ENCODE measurements at places on chromosomes 16 and 17.

- DNase-seq = no peak
These were observed 20.1 kb downstream of the NKD1 start for GRCh38 chr16:50568187-50568815.

DNA sequence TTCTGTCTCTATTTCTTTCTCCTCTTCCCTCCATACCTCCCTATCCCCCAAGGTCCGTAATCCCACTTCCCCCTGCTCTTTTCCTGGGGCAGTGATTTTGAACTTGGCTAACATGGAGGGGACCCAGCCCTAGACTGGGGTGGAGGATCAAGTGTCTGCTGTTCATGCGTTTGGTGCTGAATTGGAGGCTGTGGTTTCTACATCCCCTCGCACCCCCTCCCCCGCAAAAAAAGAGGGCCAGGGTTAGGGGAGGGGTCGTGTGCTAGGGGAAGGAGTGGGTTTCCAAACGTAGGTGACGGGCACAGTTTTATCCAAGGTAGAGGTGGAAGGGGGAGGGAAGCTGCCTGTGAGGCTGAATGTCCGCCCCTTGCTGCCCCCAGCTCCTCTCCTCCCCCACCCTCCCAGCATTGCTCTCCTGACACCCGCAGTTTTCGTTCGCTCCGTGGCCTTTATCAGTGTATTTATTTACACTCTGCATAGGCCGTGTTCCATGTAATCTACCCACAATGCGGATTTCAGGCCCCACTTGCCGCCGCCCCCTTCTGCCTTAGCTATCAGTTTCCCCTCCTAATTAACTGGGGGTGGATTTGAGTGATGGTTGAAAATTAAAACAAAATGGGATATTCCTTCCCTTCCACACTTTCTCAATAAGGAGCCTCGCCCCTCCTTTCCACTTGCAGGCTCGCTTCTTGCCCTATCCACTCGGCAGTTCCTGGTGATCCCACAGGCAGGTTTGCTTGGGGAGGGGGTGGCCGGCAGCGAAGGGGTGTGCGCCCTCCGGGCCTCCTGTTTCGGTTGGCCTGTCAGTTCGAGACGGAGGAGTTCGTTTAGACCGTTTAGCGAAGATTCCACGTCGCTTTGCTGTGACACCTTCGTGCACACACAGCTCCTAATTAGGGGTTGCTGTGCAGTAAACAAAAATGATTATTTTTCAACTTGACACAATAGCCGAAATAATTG lies 2.0 kb downstream of the GNAO1 start:
- DNase-seq = no peak

DNA sequence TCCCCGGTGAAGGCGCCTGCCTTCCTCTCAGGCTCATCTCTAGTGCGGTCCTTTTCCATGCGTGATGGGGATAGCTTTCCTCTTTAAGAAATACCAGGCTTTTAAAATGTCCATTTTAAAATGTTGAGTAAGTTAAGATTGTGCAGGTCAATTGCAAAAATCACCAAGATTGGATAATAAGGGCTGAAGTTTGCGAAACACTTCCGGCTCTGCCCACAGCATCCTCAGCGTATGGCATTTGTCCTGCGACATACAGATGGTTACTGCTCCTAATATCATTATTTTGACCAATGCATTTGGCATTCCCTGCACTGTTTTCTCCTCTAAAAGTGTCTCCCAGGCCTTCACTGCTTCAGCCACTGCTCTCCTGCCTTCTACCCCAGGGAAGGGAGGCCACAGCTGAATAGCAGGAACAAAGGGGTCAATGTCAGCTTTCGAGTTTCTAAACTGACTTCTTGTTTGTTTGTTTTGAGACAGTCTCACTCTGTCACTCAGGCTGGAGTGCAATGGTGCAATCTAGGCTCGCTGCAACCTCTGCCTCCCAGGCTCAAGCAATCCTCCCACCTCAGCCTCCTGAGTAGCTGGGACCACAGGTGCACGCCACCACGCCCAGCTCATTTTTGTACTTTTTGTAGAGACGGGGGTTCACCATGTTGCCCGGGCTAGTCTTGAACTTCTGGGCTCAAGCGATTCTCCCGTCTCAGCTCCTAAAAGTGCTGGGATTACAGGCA lies 91.9 kb downstream of the CRISPLD2 start:
- DNase-seq = no peak

DNA sequence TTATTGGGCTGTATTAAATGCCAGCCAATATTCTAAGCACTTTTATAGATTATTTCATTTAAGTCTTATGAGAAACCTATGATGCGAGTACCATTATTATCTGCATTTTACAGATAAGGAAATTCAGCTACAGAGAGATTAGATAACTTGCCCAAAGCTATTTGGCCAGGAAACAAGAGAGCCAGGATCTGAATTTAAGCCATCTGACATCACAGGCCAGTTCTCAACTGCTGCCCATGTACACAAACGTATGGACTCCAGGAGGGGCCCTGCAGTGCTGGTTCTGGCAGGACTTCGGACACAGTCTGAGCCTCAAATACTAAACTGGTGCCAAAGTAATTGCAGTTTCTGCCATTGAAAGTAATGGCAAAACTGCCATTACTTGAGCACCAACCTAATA lies 40.2 kb downstream of the CPPED1 start:
- no peak for DNase-seq

DNA sequence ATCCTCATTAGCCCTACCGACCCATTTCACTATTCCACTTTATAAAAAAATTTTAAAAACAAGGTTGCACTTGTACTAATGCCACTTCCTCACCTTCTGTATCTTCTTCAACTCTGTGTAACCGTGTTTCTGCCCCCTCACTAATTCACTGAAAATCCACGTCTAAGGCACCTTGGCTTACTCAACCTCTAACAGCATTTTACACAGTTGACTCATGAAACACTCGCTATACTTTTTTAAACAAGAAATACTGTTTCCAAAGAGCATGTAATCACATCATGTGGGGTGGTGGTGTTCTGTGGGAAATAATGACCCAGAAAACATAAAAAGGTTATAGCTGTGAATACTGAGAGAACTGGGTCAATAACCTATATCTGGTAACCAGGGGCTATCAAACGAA lies 79.9 kb downstream of the NCOR1 start:
- no peak for DNase-seq

DNA sequence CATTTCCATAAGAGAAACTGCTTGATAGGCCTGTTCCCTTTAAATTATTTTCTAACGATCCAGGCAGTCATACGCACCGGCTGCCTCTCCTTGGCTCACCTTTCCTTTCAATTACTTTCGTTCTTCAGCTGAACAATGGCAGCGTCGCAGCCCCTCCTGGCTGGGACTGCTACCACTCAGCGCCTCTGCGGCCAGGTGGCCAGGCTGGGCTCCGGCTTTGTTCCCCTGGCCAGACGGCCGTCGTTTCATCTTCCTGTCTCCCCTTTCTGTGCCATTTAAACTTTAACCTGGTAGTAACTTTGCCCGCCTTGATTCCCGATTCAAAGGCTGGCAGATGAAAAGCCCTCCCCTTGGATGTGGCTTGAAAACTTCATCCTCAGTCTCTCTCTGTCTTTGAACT lies 79.0 kb downstream of the C16orf78 start:
- no peak for DNase-seq

GRCh38 chr16:27482397-27483087 lies 67.2 kb downstream of the GTF3C1 start:
- DNase-seq = no peak

DNA sequence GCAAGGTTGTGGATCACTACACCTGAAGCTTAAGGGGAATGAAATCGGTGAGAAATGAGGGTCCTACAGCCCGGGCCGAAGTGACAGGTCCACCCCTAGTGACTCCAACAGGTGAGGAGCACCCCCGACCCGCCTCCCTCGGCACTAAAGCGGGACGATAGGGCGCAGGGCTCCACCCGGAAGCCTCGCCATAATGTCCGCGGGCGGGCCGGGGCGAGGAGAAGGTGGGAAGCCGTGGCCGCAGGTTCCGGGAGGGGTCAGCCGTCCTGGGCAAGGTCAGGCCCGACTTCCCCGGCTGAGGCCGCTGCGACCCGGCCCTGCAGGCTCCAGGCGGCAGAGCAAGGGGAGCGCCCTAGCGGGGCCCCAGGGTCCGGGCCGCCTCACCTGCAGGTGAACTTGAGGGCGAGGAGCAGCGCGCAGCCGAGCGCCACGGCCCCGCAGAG lies 543 bp downstream of the TXNDC11 start:
- no peak for DNase-seq

DNA sequence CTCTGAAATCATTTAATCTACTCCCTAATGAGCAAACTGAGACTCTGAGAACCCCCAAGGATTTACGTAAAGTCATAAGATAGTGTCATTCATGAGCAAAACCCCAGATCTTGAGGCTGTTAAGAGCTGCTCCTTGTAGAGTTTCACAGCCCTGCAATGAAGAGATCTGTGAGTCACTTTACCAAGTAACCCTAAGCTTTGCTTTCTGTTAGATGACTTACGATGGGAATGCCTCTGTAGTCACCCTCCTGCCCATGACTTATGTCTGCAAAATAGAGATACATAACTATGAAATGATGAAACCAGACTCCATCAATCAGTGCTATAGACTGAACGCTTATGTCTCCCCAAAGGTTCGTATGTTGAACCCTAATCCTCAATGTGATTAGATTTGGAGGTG lies 117.7 kb downstream of the HS3ST3A1 start:
- no peak for DNase-seq

DNA sequence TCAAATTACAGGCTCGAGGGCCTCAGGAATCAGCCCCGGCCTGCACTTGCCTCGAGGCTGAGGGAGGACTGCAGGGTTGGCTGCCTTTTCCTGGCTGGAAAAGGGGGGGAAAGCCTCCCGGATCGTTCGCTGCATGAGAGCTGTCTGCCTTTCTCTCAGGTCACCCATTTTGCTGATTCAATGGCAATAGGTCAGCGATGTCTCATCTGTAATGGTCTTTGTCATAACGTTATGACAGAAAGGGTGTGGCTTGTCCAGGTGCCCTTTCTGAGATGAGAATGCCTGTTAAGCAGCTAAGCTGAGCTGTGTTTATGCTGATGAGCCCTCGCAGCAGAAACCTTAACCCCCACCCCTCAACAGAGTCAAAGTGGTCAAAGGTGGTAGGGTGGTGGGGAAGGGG lies 81.8 kb downstream of the AKAP1 start:
- no peak for DNase-seq

DNA sequence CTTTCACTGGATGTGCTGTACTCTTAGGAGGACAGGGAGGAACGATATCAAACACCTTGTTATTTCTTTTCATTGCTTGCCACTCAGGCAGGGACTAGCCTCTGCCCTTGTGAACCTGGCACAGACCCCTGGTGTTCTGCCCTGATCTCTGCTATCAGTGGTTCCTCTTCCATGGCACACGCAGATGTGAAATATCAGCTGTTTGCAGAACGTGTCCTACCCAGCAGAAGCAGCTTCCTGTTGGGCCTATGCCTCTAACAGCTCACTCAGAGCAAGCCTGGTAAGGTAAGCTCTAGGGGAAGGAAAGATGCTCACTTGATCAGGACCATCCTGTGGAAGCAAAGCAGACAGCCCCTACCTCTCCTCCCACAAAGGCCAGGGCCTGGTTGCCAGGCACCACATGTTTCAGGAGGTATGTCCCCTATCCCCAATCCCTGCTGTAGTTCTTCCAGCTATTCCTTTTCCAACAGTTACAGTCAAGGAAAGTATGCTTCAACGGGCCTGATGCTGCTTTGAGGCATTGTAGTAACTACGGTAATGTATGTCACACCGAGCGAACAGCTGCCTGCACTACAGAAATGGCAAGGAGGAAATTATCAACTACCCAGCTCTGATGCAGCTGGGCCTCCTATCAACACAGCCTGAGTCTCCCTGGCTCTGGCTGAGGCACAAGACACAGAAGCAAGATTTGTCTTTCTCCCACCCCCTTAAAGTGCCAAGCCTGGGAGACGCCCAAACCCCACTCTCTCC lies 41.3 kb upstream of the GFOD2 start:
- DNase-seq = no peak

DNA sequence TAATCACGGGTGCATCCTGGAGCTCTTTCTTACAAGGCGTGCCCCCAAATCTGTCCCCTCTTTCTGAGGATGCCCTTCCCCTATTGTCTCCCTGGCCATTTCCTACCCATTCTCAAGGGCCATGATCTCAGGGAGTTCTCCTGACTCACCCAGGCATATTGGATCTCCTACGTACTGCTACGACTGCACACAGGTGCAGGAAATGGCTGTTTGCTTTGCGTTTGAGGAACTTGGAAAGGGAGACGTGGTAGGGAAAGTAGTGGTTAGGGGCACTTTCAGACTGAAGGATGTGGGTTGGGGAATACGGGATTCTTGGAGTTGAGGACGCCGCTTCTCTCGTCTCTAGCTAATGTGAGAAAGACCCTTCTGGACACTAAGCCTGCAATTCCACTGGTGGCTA lies 18.7 kb upstream of the MEOX1 start:
- no peak for DNase-seq

GRCh38 chr16:71421911-71422310 lies 19.9 kb downstream of the TLE7 start:
- no peak for DNase-seq

DNA sequence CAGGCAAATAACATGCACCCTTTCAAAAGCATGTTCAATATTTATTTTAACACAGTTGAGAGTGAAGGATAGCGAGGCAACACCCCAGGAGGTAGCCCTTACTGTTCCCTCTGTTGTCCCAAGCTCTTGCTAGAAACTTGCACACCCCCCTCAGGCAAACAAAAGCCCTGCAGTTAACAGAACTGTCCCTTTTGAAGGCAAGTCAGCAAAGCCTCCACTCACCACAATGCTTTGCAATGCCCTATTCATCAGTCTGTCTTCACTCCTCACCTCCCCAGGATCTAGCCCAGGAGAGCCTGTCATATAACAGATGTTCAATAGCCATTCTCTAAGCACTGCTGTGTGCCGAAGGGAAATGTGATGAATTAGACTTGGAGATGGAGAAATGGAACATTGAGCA lies 3.5 kb upstream of the CNEP1R1 start:
- DNase-seq = no peak

DNA sequence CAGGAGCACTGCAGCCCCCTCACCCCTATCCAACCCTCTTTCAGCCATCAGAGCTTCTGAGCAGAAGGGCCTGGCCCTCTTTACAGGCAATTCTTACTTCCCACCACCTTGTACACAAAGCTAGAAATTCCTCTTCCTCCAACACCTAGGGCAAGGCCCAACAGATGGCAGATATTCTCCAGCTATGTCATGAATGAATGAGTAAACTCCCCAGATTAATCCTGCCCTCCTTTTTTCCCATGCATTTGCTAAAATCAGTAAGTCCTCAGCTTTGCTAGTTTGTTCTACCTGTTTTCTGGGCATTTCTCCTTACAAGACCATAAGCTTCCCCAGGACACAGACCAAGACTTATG lies 20.4 kb upstream of the MRPS23 start:
- no peak for DNase-seq

- DNase-seq = no peak
These were observed 360.9 kb upstream of the TNRC6C start for GRCh38 chr17:77597418-77598240.

- DNase-seq = no peak
These were observed 5.1 kb upstream of the TRIM25 start for GRCh38 chr17:56918916-56919315.

- DNase-seq = no peak
These were observed 50.4 kb downstream of the BCL7C start for GRCh38 chr16:30843501-30843900.

DNA sequence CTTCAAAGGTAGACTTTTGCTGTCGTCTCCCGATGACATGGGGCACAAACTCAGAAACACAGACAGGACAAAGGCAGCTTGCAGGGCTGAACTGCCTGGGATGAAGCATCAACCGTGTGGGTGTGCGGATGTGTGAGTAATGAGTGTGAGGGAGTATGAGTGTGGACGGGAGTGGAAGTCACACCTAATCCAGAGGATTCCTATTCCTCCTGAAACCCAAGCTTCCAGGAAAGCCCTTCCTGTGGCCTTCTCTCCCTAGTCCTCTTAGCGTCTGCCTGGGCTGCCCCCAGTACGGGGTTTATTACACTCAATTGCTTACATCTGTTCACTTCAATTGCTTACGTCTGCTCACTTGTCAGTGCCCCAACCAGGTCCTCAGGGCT lies 2.3 kb upstream of the IL4R start:
- no peak for DNase-seq
